ENCODE measurements at places on chromosomes 6 and 20.

DNA sequence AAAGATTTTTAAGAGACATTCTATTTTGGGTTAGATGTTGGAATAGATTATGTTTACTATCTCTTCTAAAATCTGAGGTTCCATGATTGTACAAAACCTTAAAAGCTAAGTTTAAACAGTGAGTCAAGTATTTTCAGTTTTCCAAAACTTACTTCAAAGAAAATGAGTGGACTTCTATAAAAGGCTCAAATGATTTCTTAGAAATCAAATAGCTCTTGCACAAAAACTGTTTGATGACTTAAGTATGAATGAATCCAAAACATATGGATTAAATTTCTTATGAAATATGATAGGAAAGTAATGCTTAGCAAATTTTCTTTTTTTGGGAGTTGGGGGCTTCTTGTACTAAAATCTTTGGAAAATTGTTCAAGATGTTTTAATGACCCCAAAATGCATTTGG lies 837.3 kb upstream of the SLC35B3 start:
- no peak for DNase-seq

DNA sequence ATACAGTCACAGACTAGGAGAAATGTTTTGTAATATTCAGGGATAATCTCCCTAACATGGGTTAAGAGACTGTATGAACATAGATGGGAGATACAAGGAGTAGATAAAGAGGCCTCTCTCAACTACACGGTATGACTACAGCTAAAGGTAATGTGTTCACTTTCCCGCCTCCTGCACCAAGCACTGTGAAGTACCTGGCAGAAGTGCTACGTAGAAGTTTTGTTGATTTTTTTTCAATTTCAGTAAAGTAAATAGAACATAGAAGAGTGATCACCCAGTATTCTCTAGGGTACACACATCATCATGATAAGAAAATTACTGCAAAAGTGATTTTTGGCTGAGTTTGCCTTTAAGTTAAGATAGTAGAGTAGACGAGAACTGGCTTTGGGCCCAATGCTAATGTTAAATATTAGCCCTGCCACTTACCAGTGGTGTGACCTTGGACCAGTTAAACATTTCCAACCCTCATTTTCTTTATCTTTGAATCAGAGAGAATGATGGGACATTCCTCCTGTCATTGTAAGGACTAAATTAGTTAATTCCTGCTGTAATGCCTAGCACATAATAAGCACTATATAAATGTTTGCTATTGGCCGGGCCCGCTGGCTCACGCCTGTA lies 183.6 kb downstream of the COL9A1 start:
- no peak for DNase-seq

DNA sequence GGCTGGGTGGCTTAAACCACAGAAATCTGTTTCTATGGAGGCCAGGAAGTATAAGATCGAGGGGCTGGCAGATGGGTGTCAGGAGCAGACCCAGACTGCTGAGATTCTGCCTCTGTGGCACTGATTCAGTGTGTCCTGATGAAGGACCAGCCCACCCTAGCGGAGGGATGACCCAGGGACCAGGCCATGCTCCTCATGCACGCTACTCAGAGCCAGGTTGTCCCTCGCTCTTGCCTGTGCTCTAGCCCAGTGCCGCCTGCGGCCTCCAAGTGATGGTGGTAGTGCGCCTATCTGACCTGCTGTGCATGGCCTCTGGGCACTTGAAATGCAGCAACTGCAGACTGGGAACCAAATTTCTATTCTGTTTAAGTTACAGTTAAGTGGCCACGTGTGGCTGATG lies 13.1 kb upstream of the APMAP start:
- no peak for DNase-seq

GRCh38 chr6:101740631-101741030 lies 347.1 kb downstream of the GRIK2 start:
- DNase-seq, result no peak

DNA sequence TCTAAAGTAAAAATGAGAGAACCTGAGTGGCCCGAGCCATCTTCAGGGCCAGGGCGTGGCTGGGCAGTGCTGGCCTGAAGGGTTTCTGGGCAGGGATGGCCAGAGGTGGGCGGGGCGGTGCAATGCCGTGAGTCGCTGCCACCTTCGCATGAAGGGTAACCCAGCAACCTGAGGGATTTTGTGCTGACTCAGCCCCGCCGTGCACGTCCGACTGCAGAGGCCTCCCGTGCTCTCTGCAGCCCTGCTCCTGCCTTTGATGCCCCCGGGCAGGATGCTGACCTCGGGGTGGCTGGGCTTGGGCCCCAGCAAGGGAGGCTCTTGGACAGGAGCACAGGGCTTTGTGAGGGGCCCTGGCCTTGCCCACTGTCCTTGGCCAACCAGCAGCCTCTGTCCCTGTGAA lies 81.7 kb upstream of the GATA5 start:
- no peak for DNase-seq

DNA sequence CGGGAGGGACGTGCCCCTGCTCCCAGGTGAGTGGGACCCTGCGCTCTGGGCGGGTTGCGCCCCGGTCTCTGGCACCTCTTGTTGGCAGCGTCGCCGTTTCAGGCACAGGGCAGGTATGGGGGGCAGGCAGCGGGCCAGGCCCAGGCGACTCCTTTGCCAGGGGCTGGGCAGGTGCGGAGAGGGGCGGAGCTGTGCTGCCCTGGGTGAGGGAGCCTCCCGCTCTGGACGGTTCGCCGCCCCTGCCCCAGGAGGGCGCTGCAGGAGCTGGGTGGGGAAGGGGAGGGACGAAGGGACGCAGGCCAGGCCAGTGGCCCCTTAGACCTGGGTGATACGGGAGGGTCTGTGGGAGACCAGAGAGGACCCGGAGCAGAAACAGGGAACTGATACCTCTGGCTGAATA lies 663.9 kb upstream of the DEFB115 start:
- no peak for DNase-seq

DNA sequence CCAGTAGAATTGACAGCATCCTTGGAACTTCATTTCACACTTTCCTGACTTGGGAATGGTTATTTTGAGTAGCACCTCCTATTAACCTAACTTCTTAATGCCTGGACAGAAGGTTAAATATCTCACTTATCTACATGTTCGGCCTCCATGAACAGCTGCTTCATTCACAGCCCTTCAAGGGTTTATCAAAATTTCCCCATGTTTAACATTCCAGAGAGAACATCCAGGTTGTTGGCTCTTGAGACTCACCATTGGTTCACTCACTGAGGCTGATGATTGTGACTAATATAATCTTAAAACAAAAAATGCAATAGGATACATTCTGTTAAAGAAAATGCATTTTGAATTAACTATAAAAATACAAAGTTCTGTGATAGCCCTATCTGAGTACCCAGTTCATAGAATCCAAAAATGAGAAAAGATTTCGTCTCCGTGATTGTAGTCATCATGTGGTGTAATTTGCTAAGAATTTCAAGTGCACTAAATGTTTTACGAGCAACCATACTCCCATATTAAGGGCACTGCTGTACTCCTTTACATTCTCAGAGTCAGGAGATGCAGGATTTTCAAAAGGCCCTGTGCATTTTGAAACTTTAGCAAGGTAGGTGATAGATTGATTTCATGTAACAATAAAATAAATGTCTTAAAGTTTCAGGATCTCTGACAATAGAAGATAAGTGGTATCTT lies 260.6 kb upstream of the TAB2 start:
- no peak for DNase-seq

DNA sequence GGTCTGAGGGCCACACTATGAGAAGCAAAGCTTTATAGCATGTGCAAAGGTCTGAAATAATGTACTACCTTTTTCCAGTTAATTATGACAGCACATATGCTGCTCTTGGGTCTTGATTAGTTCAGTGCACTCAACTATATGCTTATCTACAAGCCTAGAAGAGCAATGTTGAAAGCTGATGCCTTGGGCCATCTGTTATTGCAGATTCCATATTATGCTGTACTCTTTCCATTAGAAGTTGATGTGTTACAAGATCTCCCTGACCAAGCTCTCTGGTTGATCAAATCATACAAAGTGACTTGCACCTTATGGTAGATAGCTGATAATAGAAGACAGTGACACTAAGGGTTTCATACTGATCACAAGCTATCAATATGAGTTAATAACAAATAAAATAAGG lies 327.3 kb downstream of the FRK start:
- no peak for DNase-seq

DNA sequence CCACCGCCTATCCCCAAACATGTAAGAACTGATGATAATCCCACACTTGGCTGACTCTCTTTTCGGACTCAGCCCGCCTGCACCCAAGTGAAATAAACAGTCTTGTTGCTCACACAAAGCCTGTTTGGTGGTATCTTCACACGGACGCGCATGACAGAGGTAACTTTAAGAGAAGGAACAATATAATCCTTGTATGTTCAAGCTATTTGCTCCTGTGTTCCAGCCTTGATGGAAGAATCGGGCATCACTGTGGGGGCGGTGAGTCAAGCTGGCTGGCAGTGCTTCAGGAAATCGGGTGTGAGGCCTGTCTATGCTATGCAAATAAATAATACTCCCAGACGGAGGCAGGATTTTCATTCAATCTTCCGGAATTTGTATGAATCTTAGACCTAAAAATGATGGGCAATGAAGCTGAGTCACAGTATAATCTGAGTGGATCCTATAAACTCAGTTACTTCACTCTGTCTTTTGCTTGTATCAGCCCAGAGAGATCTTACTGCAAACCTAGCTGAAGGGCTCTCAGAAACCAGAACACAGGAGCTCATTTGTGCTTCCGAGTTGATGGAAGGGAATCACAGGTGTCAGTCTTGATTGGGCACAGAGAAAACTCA lies 45.2 kb upstream of the NT5E start:
- DNase-seq, result peak; percentile 89

DNA sequence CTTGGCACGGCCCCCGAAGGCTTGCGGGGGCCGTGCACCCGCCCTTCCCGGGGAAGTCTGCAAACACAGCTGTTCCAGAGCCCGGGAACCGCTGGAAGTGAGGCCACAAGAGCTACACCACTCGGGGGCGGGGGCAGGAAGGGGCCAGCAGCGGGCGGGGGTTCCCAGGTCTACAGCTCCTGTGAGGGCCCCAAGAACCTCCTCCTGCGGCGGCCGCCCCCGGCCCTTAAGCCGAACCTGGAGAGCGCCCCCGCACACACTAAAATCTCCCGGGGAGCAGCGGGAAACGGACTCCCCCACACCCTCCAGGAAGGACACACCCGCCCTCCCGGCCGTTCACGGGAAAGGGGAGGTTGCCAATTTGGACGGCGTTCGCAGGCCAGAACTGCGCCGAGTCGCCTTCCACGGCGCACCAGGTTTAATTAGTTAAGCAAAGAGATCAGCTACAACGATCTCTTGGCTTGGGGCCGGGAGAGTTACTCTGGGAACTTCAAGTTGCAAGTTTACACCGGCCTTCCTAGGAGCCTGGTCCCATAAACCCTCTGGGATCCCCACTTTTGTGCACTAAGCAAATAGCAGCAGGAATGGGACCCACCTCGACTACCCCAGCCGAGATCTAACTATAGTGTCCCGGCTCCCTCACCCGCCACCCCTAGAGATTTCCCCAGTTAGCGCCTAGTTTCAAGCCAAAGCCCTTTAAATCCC lies 1.7 kb downstream of the JAG1 start:
- no peak for DNase-seq

- no peak for DNase-seq
Observed at GRCh38 chr20:61510778-61511330, 258.8 kb downstream of the CDH4 start.

GRCh38 chr20:49666911-49667310 lies 46.8 kb downstream of the B4GALT5 start:
- DNase-seq, result no peak

DNA sequence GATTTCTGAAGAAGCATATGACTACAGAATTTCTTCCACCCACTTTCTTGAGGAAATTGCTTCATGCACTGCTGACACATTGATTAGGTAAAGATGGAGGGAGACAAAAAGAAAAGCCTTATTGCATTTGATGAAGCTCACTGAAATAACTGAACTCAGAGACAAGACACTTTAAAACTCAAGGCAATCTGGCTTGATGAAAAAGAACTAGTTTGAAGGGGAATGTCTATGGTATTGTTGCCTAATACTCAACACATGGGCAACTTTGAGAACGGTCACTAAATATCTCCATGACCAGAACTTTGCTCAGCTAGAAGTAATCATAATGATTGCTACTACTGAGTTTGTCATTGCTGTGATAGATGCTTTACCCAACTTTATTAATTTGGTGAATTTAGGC lies 38.1 kb downstream of the HTR1B start:
- no peak for DNase-seq

DNA sequence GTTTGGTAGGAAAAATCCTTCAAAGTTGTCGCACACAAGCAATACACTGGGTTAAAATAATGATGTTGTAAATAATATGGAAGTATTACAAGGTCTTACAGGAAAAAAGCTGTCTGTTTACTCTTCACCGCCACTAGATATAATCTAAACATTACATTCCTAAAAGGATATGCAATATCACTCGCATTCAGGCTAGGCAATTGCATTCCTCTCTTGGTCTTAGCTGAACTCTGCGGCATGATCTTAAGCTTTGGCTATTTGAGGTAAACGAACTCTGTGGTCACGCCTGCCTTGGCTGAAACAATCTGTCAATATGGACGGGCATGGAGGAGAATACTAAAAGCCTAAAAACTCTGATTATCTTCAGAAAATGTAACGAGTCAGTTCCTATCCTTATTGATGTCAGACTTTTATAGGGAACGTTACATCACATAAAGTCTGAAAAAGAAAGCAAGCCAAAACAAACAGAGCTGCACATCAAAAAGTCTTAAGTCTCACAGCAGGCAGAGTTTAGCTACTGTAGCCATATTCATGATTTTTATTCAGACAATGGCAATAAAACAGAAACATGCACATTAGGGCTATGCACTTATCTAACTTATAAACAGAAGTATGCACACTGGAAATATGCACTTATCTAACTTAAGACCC lies 30.8 kb upstream of the FILIP1 start:
- DNase-seq, result peak; percentile 44

DNA sequence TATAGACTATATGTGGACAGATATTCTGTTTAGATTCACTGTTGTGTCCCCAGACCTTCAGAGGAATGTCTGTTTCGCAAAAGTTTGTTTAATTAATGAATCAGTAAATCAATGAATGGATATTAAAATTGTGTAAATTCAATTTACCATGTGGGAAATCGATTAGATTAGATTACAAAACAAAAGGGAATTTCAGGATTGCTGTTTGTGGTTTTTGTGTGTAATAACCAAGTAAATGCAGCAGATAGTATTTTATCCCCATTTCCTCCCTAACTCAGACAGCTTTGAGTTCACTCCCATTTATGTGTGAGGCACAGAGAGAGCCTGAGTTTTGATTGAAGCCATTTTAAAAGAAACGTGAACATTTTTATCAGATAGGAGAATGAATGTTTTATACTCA lies 214.8 kb downstream of the ADGB start:
- DNase-seq, result no peak

DNA sequence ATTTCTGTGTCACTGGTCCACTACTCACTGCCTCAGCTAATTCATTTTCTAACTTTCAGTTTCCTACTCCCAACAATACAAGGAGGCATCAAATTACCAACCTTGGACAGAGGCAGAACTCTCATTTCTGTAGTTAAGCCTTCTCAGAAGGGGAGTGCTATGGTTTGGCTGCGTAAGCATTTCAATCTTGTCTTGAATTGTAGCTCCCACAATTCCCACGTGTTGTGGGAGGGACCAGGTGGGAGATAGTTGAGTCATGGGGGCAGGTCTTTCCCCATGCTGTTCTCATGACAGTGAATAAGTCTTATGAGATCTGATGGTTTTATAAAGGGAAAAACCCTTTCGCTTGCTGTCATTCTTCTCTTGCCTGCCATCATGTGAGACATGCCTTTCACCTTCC lies 22.9 kb downstream of the HLA-DRA start:
- DNase-seq, result no peak

- DNase-seq, result peak; percentile 24
Observed at GRCh38 chr6:37171201-37171969, 1.4 kb downstream of the PIM1 start.

GRCh38 chr6:78947529-78947928 lies 80.2 kb downstream of the IRAK1BP1 start:
- no peak for DNase-seq

- DNase-seq, result no peak
Observed at GRCh38 chr6:5093231-5094015, 8.3 kb downstream of the PPP1R3G start.

Data from GM04504 (cell line).